Hypothalamus (tissue), 51 donors: ENCODE measurements at places on chromosomes 6 and 20.

GRCh38 chr6:11854408-11855165 is 76.0 kb upstream of the ADTRP start:
- DNase-seq = no peak

GRCh38 chr20:1631309-1632151 is 11.7 kb upstream of the SIRPB1 start:
- DNase-seq = no peak

DNA sequence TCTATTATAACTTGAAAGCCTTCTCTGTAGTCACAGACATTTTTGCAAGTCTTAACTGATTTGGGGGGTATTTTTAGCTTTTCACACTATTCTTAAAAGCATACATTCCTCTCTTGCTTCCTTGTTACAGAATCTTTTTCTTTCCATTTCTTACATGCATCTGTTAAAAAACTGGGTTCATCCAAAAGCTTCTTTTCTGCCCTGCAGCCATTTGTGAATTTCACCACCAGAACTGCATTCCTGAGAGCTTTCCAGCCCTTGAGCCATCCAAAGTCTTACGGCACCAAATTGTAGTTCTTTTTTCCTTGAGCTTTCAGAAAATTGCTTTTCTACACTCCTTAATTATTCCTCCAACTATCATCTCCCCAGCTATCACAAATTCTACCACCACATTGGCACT is 19.7 kb upstream of the GSTA4 start:
- DNase-seq = no peak

DNA sequence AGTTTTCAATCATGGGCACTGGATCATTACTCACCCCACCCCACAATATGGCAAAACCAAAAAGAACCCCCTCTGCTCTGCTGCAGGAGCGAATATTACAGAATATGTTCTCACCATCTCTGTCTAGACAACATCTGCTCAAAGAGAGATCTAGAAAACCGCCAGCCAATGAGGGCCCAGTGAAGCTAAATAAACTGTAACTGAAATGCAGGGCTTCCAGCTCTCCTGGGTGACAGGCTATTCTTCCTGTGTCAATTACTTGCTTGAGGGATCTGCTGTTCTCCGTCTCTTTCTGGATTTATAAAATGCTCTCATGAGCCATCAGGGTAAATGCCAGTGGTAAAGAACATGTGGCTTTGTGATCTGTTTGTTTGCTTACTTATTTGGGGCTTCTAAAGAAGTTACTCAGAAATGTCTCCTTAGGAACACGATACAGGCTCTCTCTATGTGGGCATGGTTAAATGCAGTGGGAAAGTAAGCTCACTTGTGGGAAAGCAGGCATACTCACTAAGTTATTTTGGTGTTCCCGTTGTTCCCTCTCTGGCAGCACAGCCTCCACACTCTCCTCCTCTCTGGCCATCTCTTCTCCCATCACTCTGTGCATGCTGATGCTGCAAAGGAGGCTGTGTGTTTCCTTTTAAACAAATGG is 44.8 kb downstream of the TTI1 start:
- no peak for DNase-seq

- no peak for DNase-seq
These were observed 962.1 kb downstream of the GRIK2 start for GRCh38 chr6:102355578-102355977.

DNA sequence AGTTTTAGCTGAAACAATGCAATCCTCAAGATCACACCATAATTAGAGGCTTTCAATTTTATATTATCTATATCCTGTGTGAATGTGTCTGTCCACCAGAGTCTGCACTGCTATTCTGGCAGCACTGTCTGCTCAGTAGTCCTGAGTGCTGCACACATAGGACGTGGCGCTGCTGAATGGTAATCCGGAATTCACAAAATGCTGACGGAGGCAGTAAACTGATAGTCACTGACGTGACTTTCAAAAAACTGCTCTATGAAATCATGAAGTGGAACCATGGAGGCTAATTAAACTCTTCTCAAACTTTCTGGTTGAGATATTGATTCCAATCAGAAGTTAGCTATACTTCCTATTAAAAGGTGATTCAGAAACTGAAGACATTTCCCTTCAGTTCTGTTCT is 190.8 kb upstream of the NOX3 start:
- DNase-seq = no peak

- DNase-seq = no peak
These were observed 9.6 kb downstream of the IGF2R start for GRCh38 chr6:159978291-159979135.

- no peak for DNase-seq
These were observed 182.8 kb downstream of the PTPRK start for GRCh38 chr6:128337619-128338018.

- DNase-seq = no peak
These were observed 45.2 kb downstream of the LAMA4 start for GRCh38 chr6:112209131-112209530.

DNA sequence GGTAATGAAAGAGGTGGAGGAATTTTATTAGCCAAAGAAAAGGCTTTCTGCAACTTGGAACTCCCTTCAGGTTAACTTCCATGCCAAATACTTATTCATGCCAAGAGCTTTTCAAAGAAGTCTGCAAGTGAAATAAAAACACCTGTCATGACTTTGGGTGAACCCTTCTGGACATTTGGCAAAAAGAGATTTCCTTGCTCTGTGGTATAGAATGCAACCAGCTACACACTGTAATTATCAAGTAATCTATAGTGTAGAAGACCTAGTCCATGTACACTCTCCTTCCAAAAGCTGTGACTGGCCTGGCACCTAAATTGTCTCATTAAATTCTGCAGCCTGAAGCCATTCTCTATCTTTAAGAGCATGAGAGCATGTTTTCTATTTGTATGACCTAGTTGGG is 232.3 kb downstream of the COL12A1 start:
- DNase-seq = no peak

GRCh38 chr6:19394051-19394450 is 443.1 kb upstream of the ID4 start:
- no peak for DNase-seq

- DNase-seq = no peak
These were observed 4.9 kb upstream of the PTK6 start for GRCh38 chr20:63542031-63542559.

- no peak for DNase-seq
These were observed 96.9 kb upstream of the BHLHE23 start for GRCh38 chr20:63103402-63104311.

DNA sequence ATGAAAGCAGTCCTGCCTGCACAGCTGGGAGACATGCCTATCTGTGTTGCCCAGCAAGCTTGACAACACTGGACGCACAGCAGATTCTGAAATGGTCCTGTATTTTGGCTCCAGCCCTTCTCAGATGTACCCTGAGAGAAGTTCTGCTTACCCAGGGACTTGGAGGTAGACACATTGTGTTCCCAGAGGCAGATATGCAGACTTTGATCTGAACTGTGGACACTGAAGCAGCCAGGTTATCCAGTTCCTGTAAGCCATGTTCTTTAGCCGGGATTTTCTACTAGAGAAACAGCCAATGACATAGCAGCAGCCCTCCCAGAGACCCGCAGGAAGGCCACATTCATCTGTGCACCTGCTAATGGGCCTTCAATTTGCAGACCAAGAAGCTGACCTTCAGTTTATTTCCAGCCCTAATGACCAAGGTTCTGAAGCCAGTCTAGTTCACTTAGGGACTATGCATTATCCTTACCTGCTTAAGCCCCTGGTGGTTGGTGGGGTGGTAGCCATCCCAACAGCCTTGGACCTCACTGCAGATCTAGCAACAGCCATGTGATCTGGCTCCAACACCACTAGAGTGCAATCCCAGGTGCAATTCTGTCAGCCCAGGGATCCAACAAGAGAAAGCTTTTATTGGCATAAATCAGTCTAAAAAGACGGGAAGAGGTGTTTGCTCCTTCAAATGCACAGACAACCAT is 134.2 kb downstream of the MEI4 start:
- no peak for DNase-seq

- no peak for DNase-seq
These were observed 29.5 kb downstream of the CEP85L start for GRCh38 chr6:118621799-118622470.

DNA sequence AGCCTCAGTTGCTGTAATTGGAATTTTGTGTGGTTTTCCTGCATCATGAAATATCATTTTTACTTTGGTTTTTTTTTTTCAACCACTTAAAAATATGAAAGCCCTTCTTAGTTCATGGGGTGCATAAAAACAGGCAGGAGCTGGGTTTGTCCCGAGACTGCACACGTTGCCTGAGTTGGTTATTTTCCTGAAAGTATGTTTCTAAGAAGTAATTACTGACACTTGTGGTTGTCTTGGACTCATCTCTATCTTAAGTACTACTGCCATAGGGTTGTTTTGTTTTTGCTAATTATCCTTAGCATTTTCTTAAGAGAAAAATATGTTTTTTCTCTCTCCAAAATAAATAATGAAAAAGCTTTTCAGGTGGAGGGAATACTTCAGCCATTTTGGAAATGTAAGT is 40.1 kb downstream of the FAM120B start:
- DNase-seq = no peak

DNA sequence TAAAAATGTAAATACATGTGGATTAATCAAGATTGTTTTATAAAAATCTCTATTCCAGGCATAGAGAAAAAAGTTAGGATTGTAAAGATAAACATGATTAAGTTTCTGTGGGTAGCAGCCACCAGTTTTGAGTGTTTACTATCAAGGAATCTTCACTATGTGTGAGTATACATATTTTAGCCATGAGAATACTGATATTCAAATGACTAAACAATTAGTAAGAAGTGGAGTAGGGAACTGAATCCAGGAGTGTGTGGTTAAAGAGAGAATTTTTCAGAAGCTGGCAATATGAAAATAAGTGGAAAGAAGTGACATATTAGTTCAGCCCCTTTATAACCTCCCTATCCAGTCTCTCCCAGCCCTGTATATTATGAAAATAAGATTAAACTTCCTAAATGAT is 10.3 kb downstream of the ELOVL2 start:
- no peak for DNase-seq

GRCh38 chr6:136526196-136526930 is 23.9 kb downstream of the MAP7 start:
- DNase-seq = peak; percentile 46

DNA sequence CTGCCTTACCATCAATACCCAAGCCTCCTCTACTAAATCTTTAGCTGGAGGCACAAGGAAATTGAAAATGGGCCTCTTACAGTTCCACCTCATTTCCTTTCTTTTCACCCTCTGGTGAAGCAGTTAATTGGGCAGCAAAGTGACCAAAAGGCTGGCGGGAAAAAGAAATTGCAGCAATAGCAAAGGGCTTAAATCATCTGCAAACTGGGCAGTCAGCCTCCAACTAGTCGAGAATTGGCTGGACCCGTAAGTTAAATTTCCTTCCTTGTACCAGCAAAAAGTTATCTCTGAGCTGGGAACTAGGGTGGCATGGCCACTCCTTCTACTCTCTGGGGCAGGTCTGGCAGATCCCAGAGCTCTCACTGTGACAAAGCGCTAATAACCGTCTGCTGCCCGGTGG is 33.5 kb downstream of the GHRH start:
- no peak for DNase-seq

GRCh38 chr6:34524971-34525370 is 31.2 kb downstream of the SPDEF start:
- DNase-seq = no peak

DNA sequence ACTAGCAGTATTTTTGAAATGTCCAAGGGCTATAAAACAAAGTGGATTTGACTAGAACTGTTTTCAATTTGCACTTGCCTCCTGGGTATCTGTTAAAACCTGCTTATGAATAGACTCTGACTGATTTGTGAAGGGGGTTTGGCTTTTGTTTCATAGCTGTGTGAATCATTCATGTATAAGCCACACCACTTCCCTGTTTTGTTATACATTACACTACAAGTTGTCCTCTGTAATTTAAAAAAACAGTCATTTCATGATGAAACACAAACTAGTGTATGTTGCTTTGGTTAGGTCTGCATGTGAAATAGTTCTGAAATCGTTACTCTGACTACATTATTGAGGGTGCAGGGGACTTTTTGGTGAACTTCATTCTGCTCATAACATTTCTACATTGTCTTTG is 121.7 kb downstream of the NKAIN2 start:
- no peak for DNase-seq

DNA sequence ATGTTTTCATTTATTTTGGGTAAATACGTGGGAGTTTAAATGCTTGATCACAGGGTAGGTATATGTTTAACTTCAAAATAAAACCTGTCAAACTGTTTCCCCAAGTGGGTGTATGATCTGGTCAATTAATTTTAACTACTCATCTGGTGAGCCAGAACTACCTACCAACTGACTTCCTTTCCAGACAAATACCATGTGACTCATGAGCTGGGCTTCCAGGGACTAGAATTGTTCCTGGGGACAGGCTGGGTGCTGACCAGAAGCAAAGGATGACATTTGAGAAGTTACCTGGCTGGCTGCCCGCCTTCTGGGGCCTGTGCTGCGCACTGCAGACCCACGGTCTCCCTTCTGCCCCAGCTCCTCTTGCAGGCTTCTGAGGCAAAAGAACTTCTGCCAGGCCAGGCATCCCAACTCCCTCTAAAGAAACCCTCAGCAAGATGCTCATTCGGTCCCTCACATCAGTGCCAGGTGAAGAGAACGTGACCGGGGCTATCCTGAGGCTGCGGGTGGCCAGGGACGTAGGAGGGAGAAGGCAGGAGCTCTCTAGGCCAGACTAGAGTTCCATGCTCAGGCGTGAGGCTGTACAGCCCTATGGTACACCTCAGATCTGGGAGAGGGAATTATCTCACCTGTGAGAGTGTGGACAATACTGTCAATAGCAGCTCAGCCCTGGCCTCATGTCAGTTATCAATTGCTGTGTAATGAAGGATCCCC is 103.6 kb downstream of the JPH2 start:
- no peak for DNase-seq

- no peak for DNase-seq
These were observed 12.8 kb downstream of the TPD52L2 start for GRCh38 chr20:63877755-63878470.

- DNase-seq = no peak
These were observed 1008.4 kb downstream of the PHF3 start for GRCh38 chr6:64644024-64644423.

DNA sequence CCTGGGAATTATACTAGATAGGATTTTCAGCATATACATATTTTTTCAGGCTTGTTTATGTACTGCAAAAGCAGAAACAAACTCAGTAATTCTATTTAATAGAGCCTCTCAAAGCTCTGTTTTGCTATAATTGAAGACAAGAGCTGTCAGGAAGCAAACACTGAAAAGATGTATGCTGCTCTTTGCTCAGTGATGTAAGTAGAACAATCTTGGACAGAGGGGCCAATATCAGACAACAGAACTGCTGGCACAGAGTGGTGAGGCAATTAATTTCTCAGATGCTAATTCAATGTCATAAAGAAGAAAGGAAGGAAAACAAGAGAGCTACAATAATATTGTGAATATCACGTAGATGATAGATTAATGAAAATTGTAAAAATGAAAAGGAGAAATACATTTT is 663.3 kb upstream of the ADGRB3 start:
- no peak for DNase-seq

DNA sequence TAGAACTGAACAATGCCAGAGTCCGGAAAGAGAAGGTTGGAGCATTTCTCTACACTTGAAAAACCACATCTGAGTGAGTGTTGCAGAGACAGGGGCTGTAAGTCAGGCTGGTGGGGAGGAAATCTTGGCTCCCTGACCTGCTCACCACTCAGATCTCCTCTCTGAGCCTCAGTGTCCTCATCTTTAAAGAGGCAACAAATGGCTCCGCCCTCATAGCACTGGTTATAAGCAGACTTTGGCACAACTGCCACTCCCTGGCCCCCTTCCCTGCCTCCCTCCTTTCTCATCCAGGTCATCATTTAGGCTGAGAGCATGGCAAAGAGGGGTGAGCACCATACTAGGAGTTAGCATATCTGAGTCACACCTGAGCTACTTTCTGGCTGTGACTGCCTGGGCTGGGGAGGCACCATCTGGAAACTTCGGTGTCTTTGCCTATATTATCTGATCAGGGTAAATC is 10.6 kb downstream of the SIRPG start:
- no peak for DNase-seq

GRCh38 chr6:81067057-81067456 is 685.4 kb downstream of the TENT5A start:
- no peak for DNase-seq
